Endothelial cell of umbilical vein (primary cell): ENCODE measurements at places on chromosomes 6 and 20. TPM values are rescaled to one million over a fixed set of nuclear protein-coding genes. Genes with fewer than 3 reads are reported as not detected.

COL9A1 gene
- total RNA-seq, result not detected in 2 replicates

TRIM31 gene
- total RNA-seq, result not detected in 2 replicates

CRISP3 gene
- not detected in 2 replicates for total RNA-seq

C20orf202 gene
- not detected in 2 replicates for total RNA-seq

TP53TG5 gene
- not detected in 2 replicates for total RNA-seq

MICB gene
- total RNA-seq, result 25.9 and 36.3 TPM in 2 replicates
